ENCODE measurements at places on chromosomes 13 and 19.

GRCh38 chr19:20858218-20858617 is 64.8 kb upstream of the ZNF85 start:
- no peak for DNase-seq

- DNase-seq = no peak
These were observed 2.1 kb upstream of the RAD23A start for GRCh38 chr19:12943437-12944044.

GRCh38 chr19:29528350-29528945 is 2.7 kb downstream of the VSTM2B start:
- DNase-seq = peak; percentile 31

GRCh38 chr19:2054763-2055162 is 3.7 kb upstream of the MKNK2 start:
- no peak for DNase-seq

DNA sequence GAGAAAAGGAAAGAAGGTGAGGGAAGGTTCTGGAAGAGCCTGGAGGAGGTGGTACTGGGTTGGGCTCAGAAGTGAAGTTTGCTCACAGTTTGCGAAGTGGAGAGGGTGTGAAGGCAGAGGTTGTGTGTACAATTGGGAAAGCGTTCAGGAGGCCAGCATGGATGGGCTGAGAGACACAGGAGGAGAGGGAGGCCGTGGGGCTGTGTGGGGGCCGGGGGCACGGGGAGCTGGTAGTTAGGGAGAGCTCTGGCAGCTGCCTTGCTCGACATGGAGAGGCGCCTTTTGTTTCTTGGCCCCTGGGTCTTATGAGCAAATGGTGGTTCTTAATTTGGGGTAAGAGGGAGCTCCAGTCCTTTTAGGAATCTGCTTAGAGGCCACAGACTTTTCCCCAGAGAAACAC is 16.7 kb downstream of the BICRA start:
- DNase-seq = no peak

- DNase-seq = no peak
These were observed 156.8 kb downstream of the FLT1 start for GRCh38 chr13:28338006-28338574.

GRCh38 chr19:35265900-35266519 is 2.8 kb upstream of the USF2 start:
- DNase-seq = no peak

GRCh38 chr13:41015920-41016319 is 3.2 kb downstream of the ELF1 start:
- no peak for DNase-seq

GRCh38 chr13:51614350-51614786 is 30.1 kb downstream of the WDFY2 start:
- peak; percentile 25 for DNase-seq

DNA sequence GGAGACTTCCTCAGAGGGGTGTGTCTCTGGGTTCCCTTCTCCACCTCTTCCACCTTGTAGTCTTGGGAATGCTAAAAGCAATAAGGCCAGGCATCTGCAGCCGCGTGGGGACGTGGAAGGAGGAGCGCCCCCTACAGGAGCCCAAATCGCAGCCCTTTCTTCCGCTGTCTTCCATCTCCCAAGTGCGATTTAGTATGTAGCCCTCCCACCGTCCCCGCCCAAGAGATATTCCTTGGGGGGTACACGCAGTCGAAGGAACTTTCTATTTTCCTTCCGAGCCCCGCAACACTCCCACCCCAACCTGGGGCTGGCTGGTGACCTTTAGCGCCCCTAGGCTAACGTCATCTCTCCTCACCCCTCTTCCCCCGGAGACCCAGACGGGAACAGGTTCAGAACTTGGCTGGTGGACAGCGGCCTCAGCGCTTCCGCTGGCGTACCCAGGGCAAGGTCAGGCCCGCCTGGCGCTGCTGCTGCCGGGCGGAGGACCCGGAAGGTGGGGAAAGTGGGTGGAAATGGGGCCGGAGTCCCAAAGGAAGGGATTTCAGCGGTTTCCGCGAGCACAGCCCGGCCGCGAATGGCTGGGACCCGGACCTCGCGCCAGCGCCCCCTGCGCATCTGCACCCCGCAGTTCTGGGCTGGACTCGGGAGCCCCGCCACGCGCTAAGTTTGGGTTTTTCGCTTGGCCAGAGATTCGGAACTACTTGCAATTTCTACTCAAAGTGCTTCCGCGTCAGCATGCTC is 2.1 kb upstream of the PCDH8 start:
- no peak for DNase-seq

DNA sequence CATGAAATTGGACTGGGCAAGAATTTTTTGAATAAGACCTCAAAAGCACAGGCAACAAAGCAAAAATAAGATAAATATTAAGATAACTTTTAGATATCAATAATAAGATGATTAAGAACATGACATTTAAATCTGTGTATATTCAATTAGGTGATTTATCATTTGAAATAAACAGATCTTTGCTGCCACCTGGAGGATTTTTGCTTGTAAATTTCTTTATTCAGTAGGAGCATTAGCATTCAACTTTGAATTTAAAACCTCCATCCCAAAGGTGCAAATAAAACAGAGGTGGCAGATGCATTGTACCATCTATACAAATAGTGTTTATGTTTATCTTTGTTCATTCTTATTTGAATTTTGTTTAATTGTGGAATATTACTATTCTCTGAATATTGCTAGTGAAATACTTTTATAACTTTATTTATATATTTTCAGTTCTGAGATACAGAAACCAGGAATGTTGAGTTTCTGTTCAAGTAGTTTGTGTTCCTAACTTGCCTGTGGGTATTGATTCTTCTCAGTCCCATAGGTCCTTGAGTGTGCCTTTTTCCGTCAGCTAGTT is 20.9 kb downstream of the COG6 start:
- DNase-seq = no peak

GRCh38 chr19:1025960-1026782 is at the start of gene CNN2:
TSS of gene CNN2 (plus strand) at chr19:1026608. CDS start at chr19:1026662, 54 bp downstream.
- DNase-seq = peak; percentile 40

DNA sequence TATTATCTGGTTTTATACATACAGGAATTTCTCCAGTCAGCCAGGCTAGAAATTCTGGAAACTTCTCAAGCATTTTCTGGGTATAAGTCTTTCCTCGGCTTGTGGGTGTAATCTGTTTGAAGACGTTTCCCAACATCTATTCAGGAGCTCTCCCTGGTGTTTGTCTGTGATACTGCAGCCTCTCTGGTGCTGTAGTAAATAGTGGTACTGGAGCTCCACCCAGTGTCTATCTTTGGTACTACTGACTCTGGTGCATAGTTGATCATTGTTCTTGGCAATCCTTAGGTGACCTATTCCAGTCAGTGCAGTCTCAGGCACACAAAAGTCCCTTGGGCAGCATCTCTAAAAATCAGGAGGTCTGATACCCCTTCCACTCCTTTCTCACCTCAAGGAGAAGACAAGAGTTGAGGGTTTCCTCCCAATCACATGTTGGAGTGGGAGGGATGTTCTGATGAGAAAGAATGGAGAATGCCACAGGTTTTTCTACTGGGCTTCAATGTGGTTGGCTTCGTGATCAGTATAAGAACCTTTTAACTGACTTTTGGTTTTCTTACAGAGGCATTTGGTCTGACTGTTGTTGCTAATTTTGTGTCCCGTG is 115.5 kb downstream of the CYSLTR2 start:
- DNase-seq = peak; percentile 84

GRCh38 chr19:49213791-49214190 is 56.2 kb downstream of the TRPM4 start:
- DNase-seq = no peak

- DNase-seq = no peak
These were observed 116.5 kb downstream of the SPRY2 start for GRCh38 chr13:80224468-80224867.

- no peak for DNase-seq
These were observed 138.4 kb downstream of the ATP11A start for GRCh38 chr13:112828082-112828699.

DNA sequence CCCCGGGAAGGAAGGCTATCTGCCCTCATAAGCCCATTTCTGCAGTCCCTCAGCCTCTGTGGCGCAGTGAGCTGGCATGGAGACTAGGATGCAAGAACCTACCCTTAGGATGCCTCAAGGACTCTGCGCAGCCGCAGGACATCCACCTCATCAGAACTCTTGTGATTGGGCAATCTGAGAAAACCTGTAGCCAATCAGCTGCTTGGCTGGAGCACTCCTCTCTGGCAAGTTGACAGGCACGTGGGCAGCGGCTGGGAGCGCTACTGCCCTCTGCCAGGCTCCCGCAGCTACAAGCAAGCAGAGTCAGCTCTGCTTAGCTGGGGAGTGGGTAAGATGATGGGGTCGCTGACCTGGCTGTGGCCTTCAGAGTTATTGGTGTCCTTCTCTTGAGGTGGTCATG is 1.5 kb upstream of the ECSIT start:
- no peak for DNase-seq

DNA sequence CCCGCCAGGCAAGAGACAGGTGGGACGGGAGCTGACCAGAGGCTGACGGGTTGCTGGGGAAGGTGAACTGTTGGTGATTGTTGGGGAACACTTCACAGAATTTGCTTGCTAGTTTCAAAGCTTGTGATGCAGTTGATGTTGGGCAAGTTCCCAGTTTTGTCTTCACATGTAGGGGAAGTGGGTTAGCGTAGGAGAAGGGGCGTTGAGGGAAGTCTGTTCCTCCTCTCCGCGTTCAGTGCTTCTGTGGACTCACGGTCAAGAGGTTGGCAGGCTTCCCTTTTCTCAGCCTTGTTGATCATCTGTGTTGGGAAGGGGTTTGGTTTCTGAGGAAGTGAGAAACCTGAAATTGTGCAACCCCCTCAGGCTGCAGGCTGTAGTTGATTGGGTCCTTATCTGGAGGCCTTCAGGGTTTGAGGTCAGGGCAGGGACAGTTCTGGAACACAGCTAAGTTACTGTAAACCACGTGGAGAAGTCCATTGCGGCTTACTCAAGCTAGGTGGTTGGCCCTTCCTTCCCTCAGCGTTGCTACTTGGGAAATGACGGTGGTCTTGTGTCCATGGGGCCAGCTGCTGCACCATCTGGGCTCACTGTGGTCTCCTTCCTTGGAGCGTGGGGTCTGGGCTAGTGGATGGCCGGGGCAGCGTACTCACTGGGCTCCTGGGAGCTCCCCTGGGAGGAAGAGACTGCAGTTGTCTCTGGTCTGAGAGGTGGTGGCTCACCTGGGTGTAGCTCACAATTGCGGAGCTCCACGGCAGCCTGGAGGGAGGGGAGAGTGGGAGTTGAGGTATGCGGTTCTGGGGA is 7.5 kb downstream of the RPS9 start:
- DNase-seq = peak; percentile 25

DNA sequence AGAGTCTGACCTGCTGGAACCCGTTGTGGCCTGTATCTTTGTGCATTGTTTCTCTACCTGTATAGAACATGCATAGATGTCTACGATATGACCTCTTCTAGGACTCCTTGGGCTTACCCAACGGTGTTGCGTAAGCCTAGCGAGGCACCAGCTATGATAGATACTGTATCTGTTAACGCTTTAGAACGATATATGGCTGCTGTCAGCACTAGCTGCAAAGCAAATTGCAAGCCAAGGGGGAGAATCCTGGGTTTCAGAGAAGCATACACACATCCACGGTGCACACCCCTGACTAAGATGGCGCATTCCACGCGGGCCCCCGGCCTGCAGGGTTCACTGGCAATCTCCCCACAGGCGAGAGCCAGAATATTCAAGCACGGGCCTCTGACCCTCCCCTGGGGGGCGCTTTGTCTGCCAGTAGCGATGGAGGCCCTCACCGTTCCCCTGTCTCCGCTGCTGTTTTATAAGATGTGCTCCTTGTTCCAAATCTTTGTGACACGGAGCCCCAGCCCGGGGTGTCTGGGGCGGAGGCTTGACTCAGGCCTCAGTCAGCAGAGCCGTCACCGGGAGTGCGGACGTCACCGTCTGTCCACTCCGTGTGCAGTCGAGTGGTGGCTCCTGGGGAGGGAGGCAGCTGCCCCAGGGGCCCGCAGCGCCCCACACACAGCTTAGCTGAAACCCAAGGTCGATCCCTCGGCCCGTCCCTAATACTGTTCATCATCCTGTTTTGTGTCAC is 12.9 kb upstream of the RPS15 start:
- no peak for DNase-seq

- peak; percentile 51 for DNase-seq
These were observed 593 bp downstream of the ATP8B3 start for GRCh38 chr19:1811472-1811894.

DNA sequence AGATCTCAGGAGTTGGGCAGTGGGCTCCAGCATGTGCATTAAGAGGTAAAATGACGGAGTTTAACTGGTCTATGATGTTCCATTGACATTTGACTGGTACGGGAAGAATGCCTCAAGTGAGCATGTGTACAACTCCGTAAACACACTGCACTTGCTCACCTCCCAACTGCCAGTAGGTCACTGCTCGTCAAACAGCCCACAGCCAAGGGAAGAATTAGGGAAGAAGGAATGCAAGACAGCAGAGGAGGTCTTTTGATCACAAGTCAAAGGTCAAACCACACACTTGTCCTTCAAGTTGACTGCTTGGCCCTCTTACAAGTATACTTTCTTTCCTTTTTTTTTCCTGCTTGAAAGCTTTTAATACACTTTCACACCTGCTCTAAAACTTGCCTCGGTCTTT is 236.7 kb downstream of the B3GLCT start:
- no peak for DNase-seq

DNA sequence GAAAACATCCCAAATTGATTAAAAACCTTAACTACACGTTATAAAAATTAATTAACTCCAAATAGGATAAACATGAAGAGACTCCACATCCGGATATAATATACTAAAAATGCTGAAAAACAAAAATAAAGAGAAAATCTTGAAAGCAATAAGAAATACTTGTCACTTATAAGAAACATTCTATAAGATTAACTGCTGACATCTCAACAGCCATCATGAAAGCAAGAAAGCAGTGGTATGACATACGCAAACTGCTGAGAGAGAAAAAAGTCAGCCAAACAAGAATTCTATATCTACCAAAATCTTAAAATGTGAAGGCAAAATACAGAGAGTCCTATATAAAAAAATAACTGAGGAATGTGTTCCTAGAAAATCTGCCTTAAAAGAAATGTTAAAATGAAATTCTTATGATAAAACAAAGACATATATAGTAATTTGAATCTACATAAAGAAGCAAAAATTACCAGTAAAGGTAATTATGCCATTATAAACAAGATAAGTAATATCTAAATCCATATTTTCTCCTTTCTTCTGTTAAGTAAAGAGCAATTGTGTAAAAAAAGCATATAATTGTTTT is 1851.1 kb downstream of the PCDH9 start:
- DNase-seq = no peak

DNA sequence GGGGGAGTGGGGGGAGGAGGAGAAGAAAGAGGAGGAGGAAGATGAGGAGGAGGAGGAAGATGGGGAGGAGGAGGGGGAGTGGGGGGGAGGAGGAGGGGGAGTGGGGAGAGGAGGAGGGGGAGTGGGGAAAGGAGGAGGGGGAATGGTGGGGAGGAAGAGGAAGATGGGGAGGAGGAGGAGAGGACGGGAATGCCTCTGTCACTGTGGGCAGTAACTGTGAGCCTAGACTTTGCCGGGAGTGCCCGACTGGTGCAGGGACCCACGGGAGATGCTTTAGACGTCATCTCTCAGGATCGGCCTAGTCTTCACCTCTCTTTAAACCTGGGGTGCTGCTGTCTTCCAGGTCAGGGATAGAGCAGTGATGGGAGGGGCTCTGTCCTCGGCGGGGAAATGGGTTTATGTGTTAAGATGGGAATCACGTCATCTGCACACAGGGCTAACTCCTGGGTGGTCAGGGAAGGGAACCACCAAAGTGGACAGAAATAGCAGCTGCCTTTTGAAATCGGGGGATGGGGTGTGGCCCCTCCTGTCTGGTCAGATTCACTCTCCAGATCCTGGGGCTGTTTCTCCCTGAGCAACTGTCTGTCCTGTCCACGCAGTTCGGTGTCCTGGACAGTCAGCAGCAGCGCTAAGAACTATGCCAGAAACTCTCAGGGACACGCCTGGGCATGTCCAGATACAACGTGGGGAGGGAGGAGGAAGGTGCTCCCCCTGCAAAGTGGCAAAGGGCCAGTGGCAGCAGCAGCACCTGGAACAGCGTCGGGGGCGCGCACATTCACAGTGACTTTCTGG is 26.9 kb downstream of the GAS6 start:
- DNase-seq = no peak
